Pancreas (tissue), 10 donors: ENCODE measurements at places on chromosomes 7 and 10.

DNA sequence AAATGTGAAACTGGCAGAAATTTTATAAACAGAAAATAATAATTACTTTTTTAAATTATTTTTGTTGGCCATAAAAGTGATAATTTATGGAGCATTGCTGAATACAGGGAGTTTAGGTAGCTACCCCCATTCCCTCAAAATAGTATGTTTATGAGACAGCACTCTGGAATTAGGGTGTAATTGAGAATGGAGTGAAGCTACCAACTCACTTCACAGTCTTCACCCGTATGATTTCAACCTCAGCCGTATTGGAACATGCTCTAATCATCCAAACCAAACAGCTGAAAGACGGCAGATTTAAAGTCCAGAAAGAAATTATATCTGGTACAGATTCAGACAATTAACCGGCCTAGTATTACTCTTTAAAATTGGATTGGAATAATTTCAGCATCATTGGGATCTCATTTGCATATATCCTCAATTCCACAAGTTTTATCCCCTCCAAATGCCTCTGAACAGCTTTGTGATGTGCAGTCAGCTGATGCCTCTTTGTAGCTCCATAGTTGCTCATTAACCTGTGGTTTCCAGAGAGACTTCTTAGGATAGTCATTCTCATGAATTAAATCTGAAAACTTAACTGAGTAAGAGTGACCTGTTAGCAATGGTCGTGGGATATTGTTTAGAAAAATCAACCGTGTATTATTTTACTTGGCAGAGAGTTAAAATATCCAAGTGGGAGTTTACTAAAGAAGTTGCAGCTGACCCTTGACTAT lies 59.1 kb upstream of the GJD4 start:
- DNase-seq: no peak

- DNase-seq: no peak
Measured at GRCh38 chr7:67781841-67782240, 785.2 kb downstream of the TYW1 start.

GRCh38 chr7:117386110-117386706 lies 41.1 kb downstream of the ASZ1 start:
- DNase-seq: no peak

DNA sequence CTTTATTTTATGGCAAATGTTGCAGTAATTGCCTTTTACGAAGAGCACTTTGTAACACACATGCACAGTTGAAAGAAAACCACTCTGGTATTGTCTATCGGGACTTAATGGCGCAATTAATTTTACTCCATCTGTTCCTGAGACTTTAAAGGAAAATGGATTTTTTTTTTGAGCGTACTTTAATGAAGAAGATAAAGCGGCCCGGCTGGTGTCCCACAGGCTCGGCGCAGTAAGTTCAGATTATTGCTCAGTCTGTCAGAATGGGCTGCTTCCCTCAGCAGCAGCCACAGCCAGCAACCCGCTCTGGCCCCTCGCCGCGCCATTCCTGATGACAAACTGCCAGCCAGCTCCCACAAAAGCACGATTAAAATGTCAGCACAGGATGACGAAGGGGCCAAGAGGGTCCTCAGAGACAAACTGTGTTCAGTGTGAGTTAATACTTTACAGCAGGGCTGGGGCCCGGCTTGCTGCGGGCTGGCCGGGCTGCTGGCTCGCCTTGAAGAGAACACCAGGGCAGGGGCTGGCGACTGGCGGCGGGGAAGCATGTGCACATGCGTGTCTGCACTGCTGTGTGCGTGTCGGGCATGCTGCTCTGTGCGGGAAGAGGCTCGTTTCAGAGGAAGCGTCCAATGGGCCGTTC lies 501.0 kb upstream of the GALNT17 start:
- DNase-seq: no peak

DNA sequence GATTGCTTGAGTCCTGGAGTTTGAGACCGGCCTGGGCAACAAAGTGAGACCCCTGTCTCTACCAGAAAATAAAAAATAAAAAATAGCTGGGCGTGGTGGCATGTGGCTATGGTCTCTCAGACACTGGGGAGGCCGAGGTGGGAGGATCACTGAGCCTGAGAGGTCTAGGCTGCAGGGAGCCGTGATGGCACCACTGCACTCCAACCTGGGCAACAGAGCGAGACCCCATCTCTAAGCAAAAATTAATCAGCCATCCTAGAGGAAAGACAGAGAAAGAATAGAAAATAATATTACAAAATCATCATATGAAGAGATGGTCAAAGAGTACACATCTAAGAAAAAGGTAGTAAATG lies 4.9 kb upstream of the EPHB4 start:
- no peak for DNase-seq

DNA sequence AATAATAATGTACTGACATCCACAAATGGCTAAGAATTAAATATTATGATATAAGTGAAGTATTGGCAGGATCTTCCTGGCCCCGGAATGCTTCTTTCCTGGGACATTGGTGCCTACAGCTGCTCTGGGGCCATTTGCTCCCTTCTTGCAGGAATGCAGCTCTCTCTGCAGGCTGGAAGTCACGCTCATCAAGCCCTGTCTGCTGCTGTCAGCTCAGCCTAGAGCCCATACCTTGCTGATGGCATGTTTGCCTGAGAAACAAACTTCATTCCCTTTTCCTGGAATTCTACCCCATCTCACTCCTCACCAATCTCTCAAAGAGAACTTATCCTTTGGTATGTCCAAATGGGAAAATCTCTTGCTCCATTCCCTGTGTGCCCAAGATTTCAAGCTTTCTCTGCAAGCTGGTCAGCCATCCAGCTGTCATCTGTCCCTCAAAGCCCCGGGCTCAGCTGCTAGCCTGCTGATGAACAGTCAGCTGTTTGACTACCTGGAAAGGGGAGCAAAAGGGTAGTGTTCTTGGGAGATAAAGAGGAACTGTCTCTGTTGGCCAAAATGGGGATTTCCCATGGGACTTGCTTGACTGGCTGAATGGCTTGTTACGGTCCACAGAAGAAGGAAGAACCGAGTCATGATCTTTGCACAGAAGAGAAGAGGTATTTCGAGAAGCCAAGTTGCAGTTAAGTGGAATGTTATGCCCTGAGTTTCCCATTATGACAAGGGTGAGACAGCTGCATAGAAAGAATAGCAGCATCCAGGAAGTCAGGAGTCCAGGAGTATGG lies 12.0 kb upstream of the RASSF4 start:
- no peak for DNase-seq

GRCh38 chr7:12821746-12822145 lies 134.3 kb downstream of the ARL4A start:
- no peak for DNase-seq

DNA sequence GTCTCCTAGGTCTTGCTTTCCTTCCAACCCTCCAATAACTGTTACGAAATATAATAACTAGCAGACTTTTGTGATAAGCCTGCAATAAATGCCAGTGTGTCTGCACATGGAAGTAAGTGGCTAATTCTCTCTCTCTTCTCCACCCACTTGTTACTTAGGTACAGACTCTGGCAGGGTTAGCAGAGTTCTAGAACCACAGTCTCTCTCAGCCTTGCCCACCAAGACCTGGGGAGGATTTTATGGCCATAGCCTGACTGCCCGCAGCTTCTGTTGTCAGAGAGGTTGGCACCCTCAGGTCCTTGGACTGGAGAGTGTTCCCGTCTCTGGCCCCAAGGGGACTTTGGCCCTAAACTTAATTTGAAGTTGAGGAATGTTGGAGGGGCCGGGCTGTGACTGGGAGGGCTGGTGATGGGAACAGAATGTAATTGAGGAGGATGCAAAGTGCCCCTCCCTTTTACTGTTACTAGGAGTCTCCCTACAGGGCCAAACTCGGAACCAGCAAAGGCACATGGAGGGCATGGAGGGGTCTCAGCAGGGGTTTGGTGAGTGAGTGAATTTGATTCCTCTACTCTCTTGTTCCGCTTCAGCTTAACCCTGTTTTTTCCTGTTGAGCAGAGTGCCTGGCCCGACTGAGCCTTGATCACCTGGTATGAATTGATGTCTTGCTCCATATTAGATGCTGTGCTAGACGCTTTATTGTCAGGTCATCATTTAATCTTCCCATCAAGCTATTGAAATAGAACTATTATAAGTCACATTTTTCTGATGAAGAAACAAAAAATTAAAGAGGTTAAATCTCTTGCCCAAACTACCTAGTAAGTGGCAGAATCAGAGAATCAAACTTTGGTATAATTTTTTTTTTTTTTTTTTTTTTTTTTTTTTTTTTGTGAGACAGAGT lies 37.0 kb upstream of the LCOR start:
- DNase-seq: no peak

DNA sequence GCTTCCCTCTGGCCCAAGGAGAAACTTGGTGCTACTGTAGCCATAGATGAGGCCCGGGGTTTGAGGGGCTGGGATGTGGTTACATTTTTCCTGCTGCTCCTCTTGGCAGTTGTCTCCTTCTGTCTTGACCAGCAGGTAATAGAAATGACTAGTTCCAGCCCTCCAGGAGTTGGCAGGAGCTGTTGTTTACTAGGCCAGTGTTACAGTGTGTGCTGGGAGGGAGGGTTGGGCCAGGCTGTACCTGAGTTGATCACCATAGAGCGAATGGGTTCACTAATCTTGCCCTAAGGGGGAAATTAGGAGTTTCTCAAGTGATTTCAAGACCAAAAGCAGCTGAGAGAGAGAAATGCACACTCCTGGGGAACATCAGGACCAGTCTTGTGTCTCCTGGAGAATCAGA lies 34.9 kb downstream of the PAX2 start:
- peak; percentile 8 for DNase-seq

DNA sequence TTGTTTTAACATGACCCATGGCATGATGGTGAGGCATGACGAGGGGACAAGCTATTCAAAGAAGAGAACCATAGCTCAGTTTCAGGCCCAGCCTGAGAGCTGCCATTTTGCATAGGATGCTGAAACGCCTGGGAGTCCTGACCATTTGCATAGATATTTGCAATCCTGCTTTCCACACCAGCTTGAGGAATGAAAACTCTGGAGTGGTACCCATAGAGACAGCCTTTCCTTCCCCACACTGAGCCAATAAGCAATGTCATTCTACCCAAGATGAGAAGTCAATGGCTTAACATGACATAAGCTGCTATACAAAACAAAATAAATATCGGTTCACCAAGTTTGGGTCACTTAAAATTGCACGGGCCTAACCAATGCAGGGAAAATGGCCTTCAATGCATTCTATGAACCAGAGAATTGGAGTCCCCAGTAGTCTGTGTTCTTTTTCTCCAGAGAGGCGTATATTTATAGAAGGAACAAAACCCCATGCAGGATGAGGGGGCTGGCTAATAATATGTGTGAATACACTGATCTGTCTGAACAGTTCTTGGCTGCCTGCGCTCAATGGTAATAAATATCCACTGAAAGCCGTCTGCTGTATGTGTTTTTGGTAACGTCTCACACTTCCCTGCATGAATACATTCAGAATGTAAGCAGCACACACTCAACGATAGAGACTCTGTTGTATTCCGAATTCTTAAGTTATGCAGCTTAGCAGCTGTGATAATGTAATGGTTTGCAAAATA lies 329.3 kb downstream of the FRMD4A start:
- no peak for DNase-seq

GRCh38 chr10:93165367-93165766 lies 91.7 kb downstream of the CYP26A1 start:
- no peak for DNase-seq

DNA sequence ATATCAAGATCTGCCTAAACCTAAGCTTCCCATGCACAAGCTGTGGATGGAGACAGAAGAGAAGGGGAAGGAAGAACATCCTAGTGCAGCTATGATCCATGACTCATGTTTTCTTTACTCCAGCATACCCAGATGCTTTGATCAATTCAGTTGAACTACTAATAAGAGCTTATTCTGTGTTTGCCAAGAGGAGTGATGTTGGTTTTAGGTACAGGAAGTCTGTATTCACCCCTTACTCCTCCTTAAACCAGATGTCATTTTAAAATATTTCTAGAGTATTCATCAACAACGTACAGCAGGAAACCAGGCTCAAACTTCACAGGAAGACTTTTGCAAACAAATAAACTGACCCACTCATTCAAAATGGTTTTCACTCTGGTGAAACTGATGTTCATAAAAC lies 29.2 kb downstream of the PANK1 start:
- DNase-seq: no peak

DNA sequence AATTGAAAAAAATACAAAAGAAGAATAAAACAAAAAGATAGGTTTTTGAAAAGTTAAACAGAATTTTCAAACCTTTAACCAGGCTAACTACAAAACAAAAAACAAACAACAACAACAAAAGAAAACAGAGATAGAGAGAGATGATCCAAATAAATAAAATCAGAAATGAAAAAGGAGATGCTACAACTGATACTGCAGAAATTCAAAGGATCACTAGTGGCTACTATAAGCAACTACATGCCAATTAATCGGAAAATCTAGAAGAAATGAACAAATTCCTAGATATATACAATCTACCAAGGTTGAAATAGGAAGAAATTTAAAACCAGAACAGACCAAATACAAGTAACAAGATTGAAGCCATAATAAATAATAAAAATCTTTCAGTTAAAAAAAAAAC lies 326.8 kb upstream of the VSTM2A start:
- no peak for DNase-seq

DNA sequence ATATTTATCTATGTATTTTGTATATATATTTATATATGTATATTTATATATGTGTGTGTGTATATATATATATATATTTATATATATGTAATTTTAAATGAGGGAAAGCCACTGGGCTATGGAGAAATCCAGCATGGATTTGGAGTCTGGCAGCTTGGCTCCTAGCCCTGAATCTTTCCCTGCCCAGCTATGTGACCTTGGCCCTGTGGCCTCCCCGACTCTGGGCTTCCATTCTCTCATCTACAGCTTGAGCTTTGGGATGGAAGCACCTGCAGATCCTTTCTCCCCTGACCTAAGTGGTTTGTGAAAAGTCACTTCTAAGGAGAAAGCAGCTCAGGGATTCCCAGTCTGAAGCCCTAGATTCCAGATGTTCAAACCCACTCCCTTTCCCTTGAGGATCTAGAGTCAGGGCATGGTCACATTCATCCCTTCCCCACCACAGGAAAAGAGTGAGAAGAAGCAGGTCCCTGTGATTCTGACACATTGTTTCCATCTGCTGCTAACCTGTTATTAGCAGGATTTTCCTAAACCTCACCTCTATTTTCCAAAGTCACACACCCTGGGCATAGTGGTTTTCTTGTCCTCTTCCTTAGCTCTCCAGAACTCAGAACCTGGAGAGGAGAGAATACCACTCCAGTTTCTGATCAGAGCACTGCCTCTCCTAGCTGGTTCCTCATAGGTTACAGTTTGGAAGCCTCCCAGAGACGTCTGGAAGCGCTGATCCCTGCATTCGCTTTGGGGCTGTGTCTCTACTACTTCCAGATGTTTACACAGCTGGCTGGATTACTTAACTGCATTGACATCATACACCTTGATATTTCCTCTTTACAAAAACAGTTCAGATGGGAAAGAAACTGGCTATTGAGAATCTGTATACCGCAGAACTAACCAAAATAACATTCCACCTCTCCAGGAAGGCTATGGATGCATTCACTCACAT lies 327.5 kb upstream of the ZMIZ1 start:
- DNase-seq: peak; percentile 41

- DNase-seq: no peak
Measured at GRCh38 chr10:12255048-12255447, 59.1 kb downstream of the CDC123 start.

- DNase-seq: peak; percentile 65
Measured at GRCh38 chr10:44969854-44970253, 8.8 kb downstream of the DEPP1 start.

GRCh38 chr10:21572578-21572977 lies 38.5 kb downstream of the MLLT10 start:
- DNase-seq: no peak
